ENCODE measurements at places on chromosomes 12 and 14.
A peak's percentile ranks its signal among the peaks of the same experiment; 100 is the strongest.

GRCh38 chr12:93109551-93110203, 180.6 kb upstream of the EEA1 start:
- no peak for DNase-seq

- peak; percentile 26 for DNase-seq
Observed at GRCh38 chr12:110281549-110282299, 677 bp downstream of the ATP2A2 start.

DNA sequence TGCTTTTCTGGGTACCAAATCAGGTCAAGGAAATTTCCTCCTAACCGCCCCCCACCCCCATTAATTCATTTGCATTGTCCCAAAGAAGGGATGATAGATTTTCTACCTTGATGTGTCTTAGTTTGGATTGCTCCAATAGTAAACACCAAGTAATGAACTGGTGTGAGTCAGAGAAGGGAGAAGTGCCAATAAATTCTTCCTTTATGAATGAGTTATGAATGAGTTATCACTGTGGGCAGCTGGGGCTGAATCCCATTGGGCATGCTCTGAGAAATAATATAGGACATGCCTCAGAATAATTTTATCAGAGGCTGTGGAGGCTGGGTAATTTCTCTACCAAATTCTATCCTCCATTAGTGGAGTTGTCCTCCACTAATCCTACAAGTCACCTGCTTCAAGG, 277.9 kb upstream of the FLRT2 start:
- no peak for DNase-seq

DNA sequence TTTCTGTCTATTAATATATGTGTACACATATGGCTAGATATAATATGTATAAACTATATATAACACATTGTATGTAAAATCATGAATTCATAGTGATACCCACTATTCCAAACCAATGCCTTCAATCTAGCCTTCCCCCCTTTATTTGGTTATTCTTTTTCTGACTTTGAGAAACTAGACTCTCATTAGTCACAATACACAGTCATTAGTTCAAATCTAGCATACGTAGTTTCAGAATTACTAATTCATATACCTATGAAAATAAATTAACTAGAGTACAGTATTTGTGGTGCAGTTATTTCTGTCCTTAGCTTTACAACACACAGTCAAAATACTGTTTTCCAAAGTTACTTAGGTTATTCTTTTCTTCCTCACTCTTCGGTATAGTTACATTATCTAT, 268.2 kb downstream of the DPF3 start:
- no peak for DNase-seq

- no peak for DNase-seq
Observed at GRCh38 chr12:132276066-132276826, 53.1 kb downstream of the GALNT9 start.

- no peak for DNase-seq
Observed at GRCh38 chr14:31819281-31819680, 257.8 kb upstream of the ARHGAP5 start.

DNA sequence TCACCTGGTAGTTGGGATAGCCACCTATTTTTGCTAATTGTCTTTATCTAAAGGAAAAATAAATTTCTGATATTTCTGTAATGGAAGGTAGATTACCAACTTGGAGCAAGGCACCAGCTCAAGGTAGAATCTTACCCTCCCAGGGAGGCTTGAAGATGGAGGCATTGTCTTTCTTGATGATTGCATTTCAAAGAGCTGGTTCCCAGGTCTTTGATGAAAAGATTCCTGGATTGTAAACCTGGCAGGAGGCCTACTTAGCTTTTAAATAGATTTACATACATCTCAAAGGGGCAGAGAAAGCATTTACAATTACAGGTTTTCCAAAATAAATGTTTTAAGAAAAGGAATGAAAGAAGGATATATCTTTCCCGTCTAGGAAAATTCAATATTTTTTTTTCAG, 729.2 kb downstream of the LRFN5 start:
- no peak for DNase-seq

- peak; percentile 61 for DNase-seq
Observed at GRCh38 chr14:90903101-90903500, 86.9 kb upstream of the TTC7B start.

DNA sequence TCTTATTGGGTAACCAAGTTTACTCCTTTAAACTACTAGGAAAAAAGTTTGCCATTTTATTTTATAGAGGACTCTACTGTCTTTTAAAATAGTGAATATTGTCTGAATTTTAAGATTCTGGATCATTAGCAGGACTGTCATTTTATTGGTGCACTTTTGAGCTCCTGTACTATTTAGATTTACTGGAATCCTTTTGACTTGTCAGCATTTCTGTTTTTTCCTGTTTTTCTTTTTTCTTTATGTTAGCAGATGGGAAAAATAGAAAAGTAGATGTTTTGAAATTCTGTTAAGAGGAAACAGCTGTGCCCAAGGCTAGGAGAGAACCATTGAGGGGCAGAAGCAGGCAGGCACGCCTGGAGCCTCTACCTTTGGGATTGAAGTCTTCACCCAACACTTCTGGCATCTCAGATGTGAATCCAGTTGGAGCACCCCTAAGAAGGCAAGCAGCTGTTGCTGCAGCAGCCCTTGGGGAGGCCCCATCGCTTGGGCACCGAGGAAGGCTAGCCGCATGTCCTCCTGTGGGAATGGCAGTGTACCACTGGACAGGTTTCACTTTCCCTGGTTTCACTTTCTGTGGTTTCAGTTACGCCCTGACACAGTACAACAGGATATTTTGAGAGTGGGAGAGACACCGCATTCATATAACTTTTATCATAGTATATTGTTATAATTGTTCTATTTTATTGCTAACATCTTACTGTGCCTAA, 11.5 kb downstream of the RIMKLB start:
- DNase-seq: no peak

- no peak for DNase-seq
Observed at GRCh38 chr12:108565976-108566375, 3.6 kb downstream of the ISCU start.

DNA sequence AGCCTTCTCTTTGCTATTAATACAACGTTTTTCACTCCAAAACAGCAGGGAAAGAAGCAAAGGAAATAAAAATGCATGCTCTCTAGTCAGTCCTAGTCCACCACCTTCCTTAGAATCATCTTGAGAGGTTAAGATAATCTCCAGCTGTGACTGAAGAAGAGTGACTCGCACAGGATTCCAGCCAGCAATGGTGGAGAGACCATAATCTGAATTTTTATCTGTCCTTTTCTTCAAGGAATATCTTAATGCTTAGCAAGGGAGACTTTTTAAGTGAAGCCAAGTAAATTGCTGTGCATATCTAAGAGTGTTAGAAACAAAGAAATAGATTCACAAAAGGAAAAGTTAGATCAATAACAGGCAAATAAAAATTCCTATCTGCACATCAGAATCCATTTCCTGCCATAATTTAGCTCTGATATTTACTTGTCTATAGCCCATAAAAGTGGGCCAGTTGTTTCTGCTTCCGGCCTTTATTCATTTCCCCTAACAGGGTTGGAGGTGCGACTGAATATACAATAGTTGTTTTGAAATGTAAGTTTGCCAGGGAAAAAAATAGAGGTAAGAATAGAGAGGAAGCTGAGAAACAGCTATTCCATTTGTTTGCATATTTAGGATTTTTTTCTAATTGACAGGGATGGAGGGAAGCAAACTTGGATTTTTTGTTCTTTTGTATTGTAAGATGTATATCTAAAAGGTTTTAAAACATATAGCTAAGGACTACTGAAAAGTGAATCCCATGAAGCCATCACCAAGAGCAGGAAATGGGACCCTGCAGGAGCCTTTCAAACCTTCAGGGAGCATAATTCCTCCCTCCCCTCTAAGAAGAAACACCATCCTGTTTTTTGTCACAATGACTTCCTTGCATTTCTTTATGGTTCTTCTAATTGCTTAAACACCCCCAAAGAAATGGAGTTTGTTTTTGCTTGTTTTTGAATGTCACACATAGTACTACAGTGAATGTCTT, 154.0 kb downstream of the ITPR2 start:
- DNase-seq: peak; percentile 15
